Renal cortex interstitium (tissue), 15 donors: ENCODE measurements at places on chromosomes 11 and 22.
A peak's percentile ranks its signal among the peaks of the same experiment; 100 is the strongest.

- DNase-seq, result no peak
Measured at GRCh38 chr22:49351761-49352227, 475.9 kb downstream of the BRD1 start.

DNA sequence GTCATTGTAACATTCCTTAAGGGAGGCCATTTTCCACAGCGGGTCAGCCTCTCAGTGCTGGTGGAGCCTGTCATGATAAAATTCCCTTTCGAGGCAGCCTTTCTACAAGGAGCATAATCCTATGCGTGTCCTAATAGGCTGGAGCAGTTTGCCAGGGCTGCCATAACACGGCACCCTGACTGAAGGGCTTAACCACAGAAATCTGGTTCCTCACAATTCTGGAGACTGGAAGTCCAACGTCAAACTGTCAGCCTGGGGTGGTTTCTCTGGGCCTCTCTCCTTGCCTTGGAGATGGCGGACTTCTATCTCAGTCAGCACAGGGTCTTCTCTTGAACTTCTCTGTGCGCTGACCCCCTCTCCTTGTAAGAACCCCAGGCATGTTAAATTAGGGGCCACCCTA lies 1.4 kb upstream of the RGL4 start:
- DNase-seq, result no peak

GRCh38 chr11:91459840-91460239 lies 764.8 kb upstream of the FAT3 start:
- no peak for DNase-seq

- no peak for DNase-seq
Measured at GRCh38 chr22:19799322-19800190, 39.0 kb downstream of the TBX1 start.

GRCh38 chr22:41047801-41048211 lies 44.6 kb upstream of the EP300 start:
- no peak for DNase-seq

DNA sequence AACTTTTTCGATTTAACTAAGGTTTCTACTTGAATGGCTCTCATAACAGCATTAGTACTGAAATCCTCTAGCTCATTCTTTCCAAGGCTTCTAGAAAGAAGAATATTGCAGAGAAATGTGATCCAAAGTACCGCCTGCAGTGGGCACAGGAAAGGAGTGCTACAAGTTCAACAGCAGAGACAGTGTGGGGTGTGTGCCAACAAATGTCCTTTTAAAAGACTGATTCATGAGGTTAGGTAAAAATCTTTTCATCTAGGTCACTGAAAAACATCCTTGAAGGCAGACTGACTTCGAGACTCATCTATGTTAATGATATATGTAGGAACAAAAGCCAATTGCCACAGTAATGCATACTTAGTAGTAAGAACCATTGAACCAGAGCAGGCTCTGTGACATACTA lies 349.1 kb upstream of the PITPNB start:
- no peak for DNase-seq

- no peak for DNase-seq
Measured at GRCh38 chr11:6529266-6529665, 32.2 kb downstream of the DNHD1 start.

DNA sequence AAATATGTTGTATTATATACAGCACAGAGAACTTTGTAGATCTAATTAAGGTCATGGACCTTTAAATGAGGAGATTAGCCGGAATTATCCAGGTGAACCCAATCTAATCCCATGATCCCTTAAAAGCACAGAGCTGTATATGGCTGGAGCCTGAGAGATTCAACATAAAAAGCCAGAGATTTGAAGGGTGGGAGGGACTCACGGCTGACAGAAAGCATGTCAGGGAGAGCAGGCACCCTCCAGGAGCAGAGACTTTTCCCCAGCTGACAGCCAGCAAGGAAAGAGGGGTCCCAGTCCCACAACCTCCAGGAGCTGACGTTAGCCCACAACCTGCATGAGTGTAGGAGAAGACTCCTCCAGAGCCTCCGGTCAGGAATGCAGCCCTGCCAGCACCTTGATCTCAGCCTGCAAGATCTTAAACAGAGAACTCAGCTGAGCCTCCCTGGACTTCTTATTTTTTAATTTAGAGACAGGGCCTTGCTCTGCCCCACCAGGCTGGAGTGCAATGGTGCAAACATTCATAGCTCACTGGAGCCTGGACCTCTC lies 20.0 kb upstream of the ADA2 start:
- no peak for DNase-seq

- DNase-seq, result no peak
Measured at GRCh38 chr11:114195981-114196731, 100.0 kb upstream of the NNMT start.

DNA sequence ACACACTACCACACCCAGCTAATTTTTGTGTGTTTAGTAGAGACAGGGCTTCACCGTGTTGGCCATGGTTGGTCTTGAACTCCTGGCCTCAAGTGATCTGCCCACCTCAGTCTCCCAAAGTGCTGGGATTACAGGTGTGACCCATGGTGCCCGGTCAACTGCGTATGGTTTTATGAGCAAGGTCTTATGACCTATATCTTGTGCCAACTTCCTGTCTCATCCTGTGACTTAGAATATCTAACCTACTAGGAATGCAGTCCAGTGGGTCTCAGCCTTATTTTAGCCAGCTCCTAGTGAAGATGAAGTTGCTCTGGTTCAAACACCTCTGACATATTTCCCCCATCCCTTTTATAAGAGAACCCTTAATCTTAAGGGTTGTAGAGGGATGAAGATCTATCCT lies 66.1 kb upstream of the OR5AN1 start:
- DNase-seq, result no peak

- DNase-seq, result no peak
Measured at GRCh38 chr11:102272047-102272824, 45.0 kb upstream of the BIRC3 start.

GRCh38 chr11:17714356-17714854 lies 5.0 kb upstream of the MYOD1 start:
- no peak for DNase-seq

DNA sequence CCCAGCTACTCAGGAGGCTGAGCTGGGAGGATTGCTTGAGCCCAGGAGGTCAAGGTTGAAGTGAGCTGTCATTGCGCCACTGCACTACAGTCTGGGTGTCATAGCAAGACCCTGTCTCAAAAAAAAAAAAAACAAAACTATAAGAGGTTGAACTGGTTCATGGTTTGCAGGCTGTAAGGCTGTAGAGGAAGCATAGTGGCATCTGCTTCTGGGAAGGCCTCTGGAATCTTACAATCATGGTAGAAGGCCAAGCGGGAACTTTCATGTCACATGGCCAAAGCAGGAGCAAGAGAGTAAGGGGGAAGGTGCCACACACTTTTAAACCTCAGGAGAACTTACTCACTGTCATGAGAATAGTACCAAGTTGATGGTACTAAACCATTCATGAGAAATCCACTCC lies 109.6 kb downstream of the SWAP70 start:
- DNase-seq, result no peak

- DNase-seq, result no peak
Measured at GRCh38 chr11:96215826-96216225, 127.2 kb downstream of the MAML2 start.

DNA sequence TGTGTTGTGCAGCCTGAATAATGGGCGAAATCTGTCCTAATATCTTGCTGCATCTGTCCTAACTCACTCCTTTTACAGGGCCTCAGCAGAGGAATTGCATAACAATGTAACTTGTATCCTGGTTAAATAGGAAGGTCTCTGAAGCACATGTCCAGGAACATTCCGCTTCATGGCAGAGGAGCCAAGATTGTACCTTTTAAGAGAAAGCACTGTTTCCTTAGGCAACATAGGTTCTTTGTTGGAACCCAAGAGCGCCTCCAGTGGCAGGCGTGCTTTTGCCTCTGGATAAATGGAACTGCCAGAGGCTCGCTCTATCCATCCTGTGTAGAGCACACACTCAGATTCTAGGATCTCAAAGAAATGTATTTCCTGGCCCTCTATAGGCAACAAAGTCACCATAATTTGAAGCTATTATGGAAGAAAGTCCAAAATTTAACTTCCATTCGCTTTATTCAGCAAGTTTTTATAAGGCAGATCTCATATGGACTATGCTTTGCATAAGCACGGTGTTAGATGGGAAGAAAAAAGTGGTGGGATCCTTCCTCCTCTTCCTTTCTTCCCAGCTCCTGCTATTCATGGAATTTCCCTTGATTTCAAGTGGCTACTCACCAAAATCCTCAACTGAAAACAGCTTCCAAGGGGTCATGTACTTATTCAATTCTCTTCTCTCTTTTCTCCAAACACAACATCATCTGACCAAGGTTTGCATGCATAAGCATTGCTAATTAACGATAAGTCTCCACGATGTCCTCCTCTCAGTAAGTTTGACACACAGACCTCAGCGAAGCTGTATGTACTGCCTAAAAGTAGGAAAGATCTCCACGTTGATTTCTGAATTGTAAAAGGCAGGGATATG lies at the start of gene BLID:
Gene BLID, minus strand, starts transcription at position 692 of the 856 bp plus-strand sequence. Its CDS starts 293 bp downstream, at position 399.
- no peak for DNase-seq

DNA sequence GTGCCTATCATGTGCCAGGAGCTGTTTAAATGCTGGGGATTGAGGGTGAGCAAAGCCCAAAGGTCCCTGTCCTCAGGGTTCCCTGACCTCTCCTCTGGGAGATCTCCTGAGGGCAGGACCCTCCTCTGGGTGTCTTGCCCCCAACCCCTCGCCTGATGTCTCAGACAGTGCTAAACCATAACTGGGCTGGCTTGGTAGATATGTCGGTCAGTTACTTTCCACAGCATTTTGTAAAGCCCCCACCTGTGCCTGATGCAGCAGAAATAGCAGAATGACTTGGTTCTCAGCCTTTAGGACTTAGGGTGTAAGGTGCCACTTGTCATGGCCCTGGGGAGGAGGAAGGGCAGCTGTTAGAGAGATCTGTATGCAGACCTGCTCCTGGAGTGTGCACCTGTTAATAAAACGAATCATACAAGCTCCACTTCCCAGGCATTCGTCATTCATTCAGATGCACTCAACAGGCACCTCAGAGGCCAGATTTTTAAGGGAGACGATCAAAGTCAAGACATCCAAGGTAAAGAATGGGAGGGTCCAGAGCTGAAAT lies 88.1 kb downstream of the TP53I11 start:
- DNase-seq, result no peak

DNA sequence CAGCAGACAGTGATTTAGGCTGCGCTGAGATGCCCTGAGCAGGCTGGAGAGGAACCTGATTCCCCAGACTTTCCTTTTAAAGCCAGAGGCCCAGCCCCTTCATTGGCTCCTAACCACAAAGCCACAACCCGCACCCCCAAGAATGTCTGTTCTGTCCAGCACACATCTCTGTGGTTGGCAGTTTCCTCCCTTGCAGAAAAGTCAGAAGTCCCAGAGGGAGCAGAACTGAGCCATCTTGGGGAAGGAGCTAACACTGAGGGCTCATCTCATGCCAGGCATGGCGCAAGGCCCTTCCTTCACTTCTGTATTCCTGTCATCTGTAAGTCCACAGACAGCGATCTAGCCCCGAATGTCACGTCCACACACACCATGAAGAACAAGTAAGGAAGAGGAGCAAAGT lies 97.1 kb upstream of the SYT13 start:
- DNase-seq, result no peak

GRCh38 chr11:34825670-34826383 lies 90.4 kb downstream of the APIP start:
- DNase-seq, result peak; percentile 27

DNA sequence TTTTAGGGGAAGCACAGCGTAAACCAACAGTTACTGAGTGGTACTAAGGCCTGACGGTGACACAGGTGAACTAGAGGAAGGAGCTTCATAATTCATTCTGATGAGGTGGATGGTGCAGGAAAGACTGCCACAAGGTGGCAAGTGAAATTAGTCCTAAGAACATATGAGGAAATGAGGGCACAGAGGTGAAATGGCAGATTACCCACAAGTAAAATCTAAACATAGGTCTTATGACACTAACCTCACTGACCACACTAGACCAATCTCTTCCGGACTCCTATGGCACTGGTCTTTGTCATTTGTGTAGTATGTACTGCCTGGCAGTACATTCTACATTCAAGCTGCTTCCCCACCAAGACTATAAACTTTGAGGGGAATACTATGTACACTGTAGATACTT lies 20.2 kb downstream of the GAB2 start:
- no peak for DNase-seq

- DNase-seq, result no peak
Measured at GRCh38 chr22:19419464-19420178, 11.9 kb downstream of the HIRA start.

DNA sequence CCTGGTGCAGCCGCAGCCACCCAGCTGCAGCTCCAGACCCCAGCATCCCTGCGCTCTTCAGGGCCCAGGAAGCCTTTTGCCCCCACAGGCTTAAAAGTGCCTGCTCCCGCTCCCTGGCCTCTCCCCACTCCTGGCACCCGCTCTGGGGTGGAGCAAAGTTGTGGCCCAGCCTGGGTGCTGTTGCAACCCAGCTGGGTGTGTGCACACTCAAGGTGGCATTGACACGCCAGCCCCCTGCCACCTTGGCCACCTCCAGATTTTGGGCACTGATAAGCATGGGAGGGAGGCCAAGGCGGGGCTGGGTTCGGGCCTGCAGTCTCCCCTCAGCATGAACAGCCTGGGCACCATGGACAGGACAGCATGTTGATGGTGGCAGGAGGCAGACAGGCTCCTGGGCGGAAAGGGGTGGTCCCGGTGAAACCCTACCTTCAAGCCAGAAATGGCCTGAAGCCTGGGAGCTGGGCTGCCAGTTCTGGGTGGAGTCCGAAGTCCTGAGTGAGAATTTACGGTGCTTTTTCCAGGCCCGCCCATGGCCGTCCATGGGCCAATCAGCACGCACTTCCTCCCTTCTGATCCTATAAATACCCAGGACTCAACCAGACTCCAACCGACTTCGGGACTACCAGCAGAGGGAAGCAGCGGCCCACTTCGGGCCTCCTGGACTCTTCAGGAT lies 23.6 kb upstream of the RNASEH2C start:
- no peak for DNase-seq

DNA sequence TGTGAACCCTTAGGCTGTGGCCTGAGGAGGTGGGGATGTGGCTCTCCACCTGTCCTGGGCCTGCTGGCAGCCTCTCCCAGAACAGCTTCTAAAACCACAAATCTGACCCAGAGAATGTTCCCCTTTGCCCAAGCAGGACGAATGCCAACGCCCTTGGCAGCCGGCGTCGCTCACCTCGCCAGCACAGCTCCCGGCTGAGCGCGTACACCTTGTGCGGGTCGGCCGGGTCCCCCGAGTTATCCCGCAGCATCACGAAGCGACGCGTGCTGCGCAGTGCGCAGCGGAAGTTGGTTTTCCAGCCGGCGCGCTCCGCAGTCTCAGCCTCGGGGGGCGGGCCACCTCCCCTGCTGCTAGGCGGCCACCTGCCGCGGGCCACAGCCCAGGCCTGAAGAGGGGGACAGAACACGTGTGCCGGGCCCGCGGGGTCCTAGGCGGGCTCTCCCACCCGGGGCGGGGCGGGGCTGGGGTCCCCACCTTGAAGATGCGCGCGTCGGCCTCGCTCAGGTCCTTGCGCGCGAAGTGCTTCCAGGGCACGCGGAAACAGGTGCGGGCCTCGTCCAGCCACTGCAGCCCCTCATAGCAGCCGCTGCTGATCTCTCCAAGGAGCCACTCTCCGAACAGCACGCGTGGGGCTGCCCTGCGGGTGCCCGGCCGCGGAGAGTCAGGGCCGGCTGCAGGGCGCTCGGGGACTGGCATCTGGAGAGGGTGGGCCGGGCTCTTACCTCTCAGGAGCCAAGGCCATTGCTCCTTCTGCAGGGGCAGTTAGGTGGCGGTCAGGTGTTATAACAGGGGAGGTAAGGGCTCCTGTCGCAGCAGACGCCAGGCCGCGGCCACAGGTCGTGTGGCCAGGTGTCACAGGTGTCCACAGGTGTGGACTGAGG lies 887 bp downstream of the IRF7 start:
- no peak for DNase-seq

GRCh38 chr11:76253416-76253815 lies 47.1 kb upstream of the WNT11 start:
- DNase-seq, result no peak
